Naive thymus-derived CD4-positive, alpha-beta T cell (primary cell): ENCODE measurements at places on chromosomes 4 and X. TPM values are rescaled to one million over a fixed set of nuclear protein-coding genes. Genes with fewer than 3 reads are reported as not detected.

DNA sequence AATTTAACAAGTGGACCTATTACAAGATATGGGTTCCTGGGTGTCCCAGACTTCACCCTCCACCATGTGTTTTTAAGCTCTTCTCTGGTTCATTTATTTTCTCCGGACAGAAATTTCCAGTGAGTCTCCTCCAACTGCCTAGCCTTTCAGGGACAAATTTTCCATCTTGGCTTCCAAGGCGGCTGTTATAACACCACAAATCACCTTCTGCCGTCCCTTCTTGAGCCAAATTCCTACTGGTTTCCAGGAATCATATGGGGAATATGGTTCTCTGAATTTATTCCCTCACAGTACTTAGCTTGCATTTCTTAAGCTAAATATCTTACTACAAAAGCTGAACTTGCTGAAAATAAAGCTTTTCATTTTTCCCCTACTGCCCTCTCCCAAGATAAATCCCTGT lies 18.8 kb downstream of the NEXMIF start:
- no peak for DNase-seq
- H3K4me1 ChIP-seq = no peaks in the 10 kb centered on the region
- H3K36me3 ChIP-seq = no peaks in the 10 kb centered on the region
- no peak overlapping the region for H3K4me3 ChIP-seq
- no peaks in the 10 kb centered on the region for H3K27me3 ChIP-seq

GRCh38 chr4:101334963-101335572 lies 12.3 kb downstream of the PPP3CA start:
- DNase-seq = no peak
- no peaks in the 10 kb centered on the region for H3K27me3 ChIP-seq
- no peaks in the 10 kb centered on the region for H3K4me1 ChIP-seq
- H3K36me3 ChIP-seq = no peaks in the 10 kb centered on the region

DNA sequence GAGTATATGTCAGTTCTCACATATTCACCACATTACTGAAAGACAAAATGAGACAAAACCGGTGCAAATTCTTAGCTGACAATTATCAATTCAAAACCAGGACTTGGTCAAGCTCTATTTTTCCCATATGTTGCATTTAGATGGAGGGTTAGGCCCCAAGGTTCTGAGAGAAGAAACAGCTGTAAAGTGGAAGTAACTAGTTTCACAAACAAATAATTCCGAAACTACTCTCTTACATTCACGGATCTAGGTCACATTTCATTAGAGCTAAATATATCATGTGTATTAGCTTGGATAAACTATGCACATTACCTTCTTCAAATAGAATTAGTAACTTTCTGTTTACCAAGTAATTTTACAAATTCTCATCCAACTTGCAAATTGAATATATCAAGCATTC lies 3.7 kb upstream of the GABRA2 start:
- H3K27me3 ChIP-seq = no peaks in the 10 kb centered on the region
- no peak for DNase-seq
- no peaks in the 10 kb centered on the region for H3K4me1 ChIP-seq
- H3K36me3 ChIP-seq = no peaks in the 10 kb centered on the region

GRCh38 chrX:111308039-111308438 lies 37.8 kb upstream of the CAPN6 start:
- no peaks in the 10 kb centered on the region for H3K36me3 ChIP-seq
- no peak overlapping the region for H3K4me3 ChIP-seq
- H3K27me3 ChIP-seq = no peaks in the 10 kb centered on the region
- no peak for DNase-seq

DNA sequence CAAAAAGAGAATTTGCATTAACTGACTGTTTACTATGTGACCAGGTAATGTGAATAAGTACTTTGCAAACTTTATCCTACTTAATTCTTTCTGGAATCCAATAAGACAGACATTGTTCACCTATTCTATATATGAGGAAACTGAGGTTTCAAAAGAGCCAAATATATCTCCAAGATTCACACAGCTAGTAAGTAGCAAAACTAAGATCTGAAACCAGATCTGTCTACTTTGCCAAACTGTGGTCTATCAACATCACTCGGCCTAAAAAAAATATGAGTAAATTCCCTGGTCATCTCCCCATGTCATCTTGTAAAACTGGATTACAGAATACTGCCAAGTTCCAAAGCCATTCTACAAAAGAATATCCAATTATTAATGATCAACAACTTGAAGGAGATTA lies 52.8 kb downstream of the ANAPC10 start:
- no peaks in the 10 kb centered on the region for H3K36me3 ChIP-seq
- no peaks in the 10 kb centered on the region for H3K27me3 ChIP-seq
- no peak overlapping the region for H3K27ac ChIP-seq
- no peak for DNase-seq
- no peak overlapping the region for H3K4me3 ChIP-seq

- H3K27me3 ChIP-seq = no peaks in the 10 kb centered on the region
- no peaks in the 10 kb centered on the region for H3K36me3 ChIP-seq
- H3K27ac ChIP-seq = no peak overlapping the region
- no peak overlapping the region for H3K4me3 ChIP-seq
Observed at GRCh38 chrX:44072631-44073030, 99.4 kb upstream of the NDP start.

- no peak overlapping the region for H3K4me3 ChIP-seq
- no peak overlapping the region for H3K27ac ChIP-seq
- H3K27me3 ChIP-seq = no peaks in the 10 kb centered on the region
- no peak for DNase-seq
- no peaks in the 10 kb centered on the region for H3K4me1 ChIP-seq
- no peaks in the 10 kb centered on the region for H3K36me3 ChIP-seq
Observed at GRCh38 chr4:18722748-18723191, 701.2 kb upstream of the LCORL start.

DNA sequence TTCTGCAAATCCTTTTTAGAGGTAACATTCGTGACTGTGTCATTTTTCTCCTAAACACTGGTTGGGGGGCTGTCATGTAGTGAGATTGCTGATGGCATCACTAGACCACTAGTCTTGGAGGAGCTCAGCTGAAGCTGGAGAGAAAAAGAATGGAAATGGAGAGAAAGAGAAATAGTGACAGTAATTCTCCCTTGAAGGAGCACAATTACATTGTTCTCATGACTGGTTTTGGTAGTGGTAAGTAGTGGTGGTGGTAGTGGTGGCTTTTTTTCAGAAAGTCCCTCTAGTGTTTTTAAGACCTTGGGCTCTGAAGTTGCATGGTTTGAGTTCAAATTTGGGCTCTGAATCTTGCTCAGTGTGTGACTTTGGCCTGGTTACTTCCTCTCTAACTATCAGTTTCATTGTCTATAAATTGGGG lies 99.8 kb downstream of the LARP7 start:
- H3K4me3 ChIP-seq = no peak overlapping the region
- no peaks in the 10 kb centered on the region for H3K36me3 ChIP-seq
- no peaks in the 10 kb centered on the region for H3K4me1 ChIP-seq
- H3K27ac ChIP-seq = no peak overlapping the region
- no peaks in the 10 kb centered on the region for H3K27me3 ChIP-seq

DNA sequence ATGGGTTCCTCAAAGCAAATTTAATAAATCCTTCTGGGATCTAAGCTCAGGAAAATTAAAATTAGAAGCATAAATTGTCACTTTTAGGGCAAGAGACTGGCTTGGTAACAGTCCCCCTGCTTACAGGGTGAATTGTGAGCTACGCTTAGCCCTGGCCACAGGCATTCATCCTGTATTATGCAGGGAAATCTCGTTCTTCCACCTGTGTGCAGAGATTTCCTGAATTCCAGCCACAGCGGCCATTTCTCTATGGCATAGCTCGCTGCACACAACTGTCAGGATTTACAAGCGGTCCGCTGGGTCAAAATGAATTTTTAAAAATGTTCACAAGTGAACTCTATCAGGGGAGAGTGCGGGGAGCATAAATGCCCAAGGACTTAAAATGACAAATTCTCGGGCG lies 111.9 kb downstream of the DCTD start:
- H3K4me1 ChIP-seq = peaks cover 8% of the 10 kb centered on the region
- no peak for DNase-seq
- no peak overlapping the region for H3K27ac ChIP-seq
- H3K36me3 ChIP-seq = no peaks in the 10 kb centered on the region
- no peak overlapping the region for H3K4me3 ChIP-seq
- no peaks in the 10 kb centered on the region for H3K27me3 ChIP-seq

GRCh38 chrX:40700640-40701342 lies 34.6 kb downstream of the MED14 start:
- H3K4me1 ChIP-seq = no peaks in the 10 kb centered on the region
- DNase-seq = no peak
- peaks cover 4% of the 10 kb centered on the region for H3K36me3 ChIP-seq
- no peaks in the 10 kb centered on the region for H3K27me3 ChIP-seq

DNA sequence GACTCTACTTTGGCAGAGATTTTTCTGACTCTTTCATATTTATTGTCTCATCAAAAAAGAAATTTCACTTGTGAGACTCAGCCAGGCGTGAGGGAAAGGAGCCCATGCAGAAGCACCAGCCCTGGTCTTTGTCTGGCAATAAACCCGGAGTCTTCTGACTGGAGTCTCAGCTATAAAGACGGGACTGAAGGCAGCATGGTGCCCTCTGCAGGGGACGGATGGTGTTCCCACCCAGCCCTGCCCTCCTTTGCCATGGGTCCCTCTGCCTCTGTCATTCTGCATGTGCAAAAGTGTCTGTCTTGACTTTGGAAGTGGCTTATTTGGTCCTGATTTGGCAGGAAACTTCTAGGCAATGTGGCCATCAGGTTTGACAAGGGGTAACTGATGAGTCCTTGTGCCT lies 14.2 kb downstream of the ZNF185 start:
- H3K27ac ChIP-seq = no peak overlapping the region
- H3K4me3 ChIP-seq = no peak overlapping the region
- no peak for DNase-seq
- H3K27me3 ChIP-seq = no peaks in the 10 kb centered on the region

- peaks cover 3% of the 10 kb centered on the region for H3K27me3 ChIP-seq
- H3K4me3 ChIP-seq = no peak overlapping the region
- no peak overlapping the region for H3K27ac ChIP-seq
- no peaks in the 10 kb centered on the region for H3K36me3 ChIP-seq
- no peak for DNase-seq
Observed at GRCh38 chrX:67544281-67545035, 637 bp downstream of the AR start.

DNA sequence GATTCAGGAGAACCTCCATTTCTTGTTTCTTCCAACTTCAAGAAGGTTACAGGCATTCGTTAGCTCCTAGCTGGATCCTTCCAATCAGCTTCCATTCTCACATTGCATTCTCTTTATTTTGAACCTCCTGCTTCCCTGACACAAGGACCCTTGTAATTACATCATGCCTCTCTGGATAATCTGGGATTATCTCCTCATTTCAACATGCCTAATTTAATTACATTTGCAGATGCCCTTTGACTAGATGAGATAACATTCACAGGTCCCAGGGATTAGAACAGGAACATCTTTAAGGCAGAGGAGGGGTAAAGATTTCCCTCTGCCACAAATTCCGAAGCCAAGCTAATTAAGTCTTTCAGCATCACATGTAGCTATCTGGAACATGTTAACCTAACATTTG lies 753.8 kb upstream of the PCDH7 start:
- H3K27ac ChIP-seq = no peak overlapping the region
- no peaks in the 10 kb centered on the region for H3K4me1 ChIP-seq
- no peak overlapping the region for H3K4me3 ChIP-seq

GRCh38 chrX:9249051-9249846 lies 215.3 kb upstream of the FAM9B start:
- H3K4me3 ChIP-seq = no peak overlapping the region
- no peaks in the 10 kb centered on the region for H3K27me3 ChIP-seq
- no peak overlapping the region for H3K27ac ChIP-seq

- no peaks in the 10 kb centered on the region for H3K27me3 ChIP-seq
- H3K36me3 ChIP-seq = no peaks in the 10 kb centered on the region
- H3K27ac ChIP-seq = no peak overlapping the region
- H3K4me3 ChIP-seq = no peak overlapping the region
- no peaks in the 10 kb centered on the region for H3K4me1 ChIP-seq
Observed at GRCh38 chr4:86878640-86879039, 13.6 kb downstream of the C4orf36 start.

GRCh38 chr4:534576-535151 lies 35.7 kb downstream of the PIGG start:
- H3K36me3 ChIP-seq = no peaks in the 10 kb centered on the region
- H3K27me3 ChIP-seq = no peaks in the 10 kb centered on the region
- DNase-seq = no peak
- no peak overlapping the region for H3K4me3 ChIP-seq
- no peak overlapping the region for H3K27ac ChIP-seq
- no peaks in the 10 kb centered on the region for H3K4me1 ChIP-seq

DNA sequence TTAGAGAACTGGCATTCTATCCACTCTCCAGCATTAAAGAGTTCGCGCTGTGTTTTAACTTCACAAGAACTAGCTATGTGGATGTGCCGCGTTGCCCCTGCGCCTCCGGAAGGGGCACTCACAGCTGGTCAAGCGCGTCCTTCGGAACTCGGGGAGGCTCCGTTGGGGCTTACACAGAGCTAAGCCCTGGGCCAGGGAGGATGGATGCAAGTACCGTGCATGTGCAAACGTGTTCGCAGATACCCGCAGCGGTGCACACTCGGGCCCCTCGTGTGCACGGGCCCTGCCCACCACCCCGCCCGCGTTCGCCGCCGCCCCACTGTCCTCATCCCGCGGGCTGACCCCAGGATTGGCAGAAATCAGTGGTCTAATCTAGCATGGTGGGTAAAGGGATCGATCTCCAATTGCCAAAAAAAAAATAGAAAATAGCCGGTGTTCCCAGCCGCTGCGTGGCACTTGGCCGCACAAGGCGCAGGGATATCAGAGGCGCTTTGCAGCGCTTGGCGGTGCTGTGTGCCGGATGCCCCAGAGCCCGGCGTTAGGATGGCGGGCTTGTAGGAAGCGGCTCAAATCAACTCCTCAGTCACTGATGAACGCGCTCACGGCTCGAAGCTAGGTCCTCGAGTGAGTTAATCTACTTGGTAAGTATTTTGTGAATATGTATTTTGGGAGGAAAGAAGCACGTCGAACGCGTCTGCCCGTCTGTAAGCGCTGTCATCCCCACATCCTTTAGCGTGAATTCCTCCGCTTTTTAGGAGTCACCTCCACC lies 989 bp upstream of the PCDH10 start:
- peaks cover 2% of the 10 kb centered on the region for H3K27me3 ChIP-seq
- no peaks in the 10 kb centered on the region for H3K36me3 ChIP-seq
- no peak overlapping the region for H3K27ac ChIP-seq
- no peak for DNase-seq
- no peak overlapping the region for H3K4me3 ChIP-seq

DNA sequence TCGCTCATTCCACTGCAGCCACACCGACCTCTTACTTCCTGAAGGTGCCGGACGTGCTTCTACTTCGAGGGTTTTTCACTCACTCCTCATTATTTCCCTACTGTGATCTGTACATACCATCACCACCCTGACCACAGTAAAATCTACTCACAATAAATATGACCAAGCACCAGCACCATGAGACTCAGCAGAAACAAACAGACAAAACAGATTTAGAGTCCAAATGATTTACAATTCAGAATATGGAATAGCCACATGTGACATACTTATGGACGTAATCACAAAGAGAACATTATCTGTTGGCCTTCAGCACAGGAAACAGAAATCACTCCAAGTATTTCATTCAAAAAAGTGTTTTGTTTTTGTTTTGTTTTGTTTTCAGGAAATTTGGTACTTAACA lies 16.1 kb upstream of the KLB start:
- no peaks in the 10 kb centered on the region for H3K4me1 ChIP-seq
- no peaks in the 10 kb centered on the region for H3K36me3 ChIP-seq
- no peak overlapping the region for H3K4me3 ChIP-seq
- H3K27me3 ChIP-seq = no peaks in the 10 kb centered on the region

- no peaks in the 10 kb centered on the region for H3K27me3 ChIP-seq
- H3K36me3 ChIP-seq = no peaks in the 10 kb centered on the region
- H3K4me3 ChIP-seq = no peak overlapping the region
Observed at GRCh38 chrX:10062352-10062751, 94.4 kb upstream of the CLCN4 start.

Gene ADH1C
- not detected for total RNA-seq

Gene MYL5
- 23.8 TPM for total RNA-seq

Gene GPC3
- total RNA-seq = 0.24 TPM

Gene LANCL3
- 0.53 and 0.89 TPM in 2 replicates for total RNA-seq
